ENCODE measurements at places on chromosomes 1 and 21. TPM values are rescaled to one million over a fixed set of nuclear protein-coding genes. Genes with fewer than 3 reads are reported as not detected.

IVNS1ABP gene
- 237 TPM for total RNA-seq

GCSAML gene
- not detected for total RNA-seq

TEDDM1 gene
- not detected for total RNA-seq

VSIG8 gene
- total RNA-seq: not detected

ECM1 gene
- total RNA-seq: not detected

DEGS1 gene
- total RNA-seq: 52.1 TPM

ETV3L gene
- total RNA-seq: not detected

DNAH14 gene
- not detected for total RNA-seq

C4BPA gene
- not detected for total RNA-seq

RBM8A gene
- 187 TPM for total RNA-seq

GRCh38 chr1:227917081-227917950 lies 30.4 kb downstream of the WNT9A start:
- DNase-seq: no peak

GRCh38 chr1:221573756-221574155 lies 168.1 kb downstream of the DUSP10 start:
- DNase-seq: no peak

DNA sequence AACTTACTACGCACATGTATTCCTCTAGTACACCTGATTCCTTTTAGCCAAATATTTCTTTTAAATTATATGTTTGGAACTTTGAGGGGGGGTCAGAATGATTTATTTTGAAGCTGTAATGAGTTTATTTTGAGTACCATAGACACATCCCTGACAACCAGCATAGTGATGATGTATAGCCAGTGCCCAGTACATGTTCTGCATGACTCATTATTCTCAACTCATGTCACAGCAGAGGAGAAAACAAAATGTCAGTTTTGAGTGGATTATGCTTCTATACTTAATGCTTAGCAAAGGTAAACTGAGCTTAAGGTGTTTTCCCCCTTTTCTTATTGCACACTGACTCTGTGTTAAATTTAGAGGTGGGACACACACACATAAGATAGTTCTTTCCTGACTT lies 22.4 kb upstream of the LEPR start:
- DNase-seq: no peak

DNA sequence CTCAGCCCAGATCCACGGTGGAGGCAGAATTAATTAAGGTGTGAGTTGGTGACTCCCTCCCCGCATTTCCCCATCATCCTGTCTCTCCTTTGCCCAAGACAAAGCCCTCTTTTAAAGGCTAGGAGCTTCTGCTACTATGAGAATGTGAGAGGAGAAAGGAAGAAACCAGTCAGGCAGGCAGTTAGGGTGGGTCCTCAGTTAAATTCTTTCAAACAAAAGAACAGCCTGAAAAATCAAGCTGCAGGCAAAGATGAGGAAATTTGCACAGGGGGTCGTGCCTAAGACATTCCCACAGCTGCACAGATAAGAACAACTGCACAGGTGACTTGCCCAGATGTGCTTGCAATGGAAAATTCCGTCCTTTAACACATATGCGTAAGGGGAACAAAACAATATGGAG lies 47.6 kb downstream of the SERTAD4 start:
- DNase-seq: no peak

DNA sequence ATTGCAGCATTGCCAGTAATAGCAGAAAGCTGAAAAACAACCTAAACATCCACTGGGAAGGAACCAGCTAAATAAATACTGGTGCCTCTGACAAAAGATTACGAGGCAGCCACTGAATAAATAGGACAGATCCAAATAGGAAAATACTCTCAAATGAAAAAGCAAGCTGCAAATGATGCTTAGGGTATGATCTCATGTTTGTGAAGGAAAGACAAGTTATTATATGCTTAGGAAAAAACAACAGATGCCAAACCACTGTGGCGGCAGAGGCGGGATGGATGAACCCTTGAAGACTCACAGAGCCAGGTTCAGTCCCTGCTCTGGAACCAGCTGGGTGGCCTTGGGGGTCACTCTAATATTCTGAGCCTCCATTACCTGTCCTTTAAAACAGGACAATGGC lies 41.6 kb downstream of the MATN1 start:
- DNase-seq: no peak

DNA sequence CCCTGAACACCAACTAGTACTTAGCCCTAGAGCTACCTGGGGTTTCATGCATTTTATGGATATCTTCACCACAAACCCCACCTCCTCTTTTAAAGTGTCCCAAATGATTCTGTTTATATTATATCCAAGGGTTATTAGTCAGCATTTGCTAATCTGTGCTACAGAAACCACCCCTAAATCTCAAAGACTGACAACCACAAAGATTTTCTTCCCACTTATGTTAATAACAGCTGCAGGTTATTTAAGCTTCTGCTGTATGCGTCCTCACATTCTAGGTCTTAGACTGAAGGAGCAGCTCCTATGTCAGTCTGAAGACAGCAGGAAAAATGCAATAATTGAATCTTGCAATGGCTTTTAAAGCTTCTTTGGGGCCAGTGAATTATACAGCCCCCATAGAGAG lies 11.2 kb upstream of the PHC2 start:
- DNase-seq: no peak

DNA sequence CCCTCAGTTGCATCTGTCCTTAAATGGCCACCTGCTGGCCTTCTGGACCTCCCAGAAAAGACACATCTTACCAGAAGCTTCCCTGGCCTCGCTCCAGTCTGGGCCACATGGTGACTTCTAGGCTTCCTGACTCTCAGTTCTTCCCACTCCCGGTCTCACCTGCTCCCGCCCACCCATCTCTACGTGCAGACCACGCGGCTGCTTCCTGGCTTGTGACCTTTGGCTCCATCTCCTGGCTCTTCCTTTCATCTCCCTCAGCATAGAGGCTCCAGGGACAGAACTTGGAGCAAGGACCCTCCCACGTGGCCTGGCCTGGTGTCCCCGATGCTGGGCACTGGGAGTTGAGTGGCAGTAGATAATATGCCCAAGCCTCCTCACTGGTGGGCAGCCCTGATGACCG lies 124.9 kb upstream of the IRF2BP2 start:
- DNase-seq: no peak

DNA sequence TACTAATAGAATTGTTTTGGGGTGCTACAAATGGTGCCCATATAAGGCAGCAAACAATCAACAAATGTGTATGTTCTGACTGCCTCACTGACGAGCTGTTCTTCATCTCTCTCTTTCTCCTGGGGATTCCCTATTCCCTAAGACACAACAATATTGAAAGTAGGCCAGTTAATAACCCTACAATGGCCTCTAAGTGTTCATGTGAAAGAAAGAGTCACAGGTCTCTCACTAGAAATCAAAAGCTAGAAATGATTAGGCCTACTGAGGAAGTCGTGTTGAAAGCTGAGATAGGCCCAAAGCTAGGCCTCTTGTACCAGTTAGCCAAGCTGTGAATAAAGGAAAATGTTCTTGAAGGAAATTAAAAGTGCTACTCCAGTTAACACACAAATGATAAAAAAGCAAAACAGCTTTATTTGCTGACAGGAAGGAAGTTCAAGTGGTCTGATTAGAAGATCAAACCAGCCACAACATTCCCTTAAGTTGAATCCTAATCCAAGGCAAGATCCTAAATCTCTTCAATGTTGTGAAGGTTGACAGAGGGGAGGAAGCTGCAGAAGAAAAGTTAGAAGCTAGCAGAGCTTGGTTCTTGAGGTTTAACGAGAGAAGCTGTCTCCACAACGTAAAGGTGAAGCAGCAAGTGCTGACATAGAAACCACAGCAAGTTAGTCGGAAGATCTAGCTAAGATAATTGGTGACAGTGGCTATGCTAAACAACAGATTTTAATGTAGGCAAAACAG lies 26.3 kb downstream of the ATP2B4 start:
- DNase-seq: peak; percentile 82

- DNase-seq: no peak
Observed at GRCh38 chr1:171883849-171884248, 42.6 kb downstream of the DNM3 start.

DNA sequence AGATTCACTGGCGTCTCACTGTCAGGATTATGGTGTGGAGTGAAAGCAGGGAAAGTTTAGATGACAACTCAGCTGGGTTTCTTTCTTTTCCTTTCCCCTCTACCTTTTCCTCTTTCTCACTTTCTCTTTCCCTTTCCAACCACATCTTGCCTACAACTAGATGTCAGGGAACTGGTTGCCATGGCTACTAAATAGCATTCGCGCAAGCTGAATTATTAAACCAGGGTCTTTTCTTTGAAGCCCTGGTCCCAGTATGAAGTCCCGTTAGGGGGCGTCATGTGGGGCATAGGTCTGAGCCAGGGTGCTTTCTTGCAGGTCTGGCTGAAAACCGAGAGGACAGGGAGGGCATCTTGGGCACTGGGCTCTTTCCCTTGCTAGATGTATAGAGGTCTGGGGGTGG lies 168.4 kb upstream of the CACNA1E start:
- DNase-seq: no peak

DNA sequence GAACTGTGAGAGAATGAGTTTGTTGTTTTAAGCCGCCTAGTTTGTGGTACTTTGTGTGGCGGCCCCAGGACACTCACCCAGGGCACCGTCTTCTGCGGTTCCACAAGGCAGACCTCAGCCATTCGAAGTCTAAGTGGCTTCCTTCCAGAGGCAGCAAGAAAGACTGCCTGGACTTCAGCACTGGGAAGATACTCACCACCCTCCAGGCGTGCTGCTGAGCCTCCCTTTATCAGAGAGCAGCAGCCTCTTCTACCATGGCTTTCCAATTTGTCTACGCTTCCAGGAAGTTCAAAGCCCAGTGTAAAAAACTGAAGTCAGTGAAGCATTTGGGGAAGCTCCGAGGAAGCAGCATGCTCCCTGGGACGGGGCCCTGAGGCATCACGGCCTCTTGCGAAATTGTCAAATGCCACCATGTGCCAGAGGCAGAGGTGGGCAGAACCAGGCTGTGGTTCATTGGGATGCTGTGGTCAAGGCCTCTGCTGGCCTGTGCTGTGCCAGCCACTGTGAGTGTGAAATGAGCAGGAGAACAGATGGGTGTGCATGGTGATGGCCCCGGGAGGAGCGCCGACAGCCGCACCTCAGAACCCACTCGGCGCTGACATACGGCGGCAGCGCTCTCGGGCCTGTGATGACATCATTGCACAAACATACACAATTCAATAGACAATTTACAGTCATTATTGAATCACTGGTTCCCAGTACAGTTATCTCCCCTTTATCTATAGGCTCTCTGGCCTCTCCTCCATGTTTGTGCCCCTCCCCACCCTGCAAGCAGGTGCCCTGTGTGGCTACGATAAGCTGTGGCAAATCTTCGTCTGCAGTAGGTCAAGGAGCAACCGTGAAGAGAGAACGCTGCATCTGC lies 110.4 kb downstream of the PDE9A start:
- no peak for DNase-seq

- no peak for DNase-seq
Observed at GRCh38 chr1:216700779-216701178, 22.4 kb downstream of the ESRRG start.

DNA sequence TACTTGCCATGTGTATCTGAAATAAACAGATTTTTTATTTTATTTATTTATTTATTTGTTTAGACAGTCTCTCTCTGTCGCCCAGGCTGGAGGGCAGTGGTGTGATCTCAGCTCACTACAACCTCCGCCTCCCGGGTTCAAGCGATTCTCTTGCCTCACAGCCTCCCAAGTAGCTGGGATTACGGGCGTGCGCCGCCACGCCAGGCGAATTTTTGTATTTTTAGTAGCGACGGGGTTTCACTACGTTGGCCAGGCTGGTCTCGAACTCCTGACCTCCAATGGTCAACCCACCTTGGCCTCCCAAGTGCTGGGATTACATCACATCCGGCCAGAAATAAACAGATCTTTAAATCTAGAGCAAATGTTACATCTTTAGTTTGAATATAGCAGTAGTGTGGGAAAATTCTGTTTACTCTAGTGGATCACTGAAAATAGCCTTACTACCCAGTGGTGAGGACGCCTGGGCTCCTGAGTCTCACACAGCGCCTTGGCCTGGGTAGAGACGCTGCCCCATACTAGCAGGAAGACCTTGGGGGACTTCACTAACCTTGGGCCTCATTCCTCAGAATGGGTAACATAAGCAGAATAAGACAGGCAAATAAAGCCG lies 709 bp downstream of the GART start:
- no peak for DNase-seq

DNA sequence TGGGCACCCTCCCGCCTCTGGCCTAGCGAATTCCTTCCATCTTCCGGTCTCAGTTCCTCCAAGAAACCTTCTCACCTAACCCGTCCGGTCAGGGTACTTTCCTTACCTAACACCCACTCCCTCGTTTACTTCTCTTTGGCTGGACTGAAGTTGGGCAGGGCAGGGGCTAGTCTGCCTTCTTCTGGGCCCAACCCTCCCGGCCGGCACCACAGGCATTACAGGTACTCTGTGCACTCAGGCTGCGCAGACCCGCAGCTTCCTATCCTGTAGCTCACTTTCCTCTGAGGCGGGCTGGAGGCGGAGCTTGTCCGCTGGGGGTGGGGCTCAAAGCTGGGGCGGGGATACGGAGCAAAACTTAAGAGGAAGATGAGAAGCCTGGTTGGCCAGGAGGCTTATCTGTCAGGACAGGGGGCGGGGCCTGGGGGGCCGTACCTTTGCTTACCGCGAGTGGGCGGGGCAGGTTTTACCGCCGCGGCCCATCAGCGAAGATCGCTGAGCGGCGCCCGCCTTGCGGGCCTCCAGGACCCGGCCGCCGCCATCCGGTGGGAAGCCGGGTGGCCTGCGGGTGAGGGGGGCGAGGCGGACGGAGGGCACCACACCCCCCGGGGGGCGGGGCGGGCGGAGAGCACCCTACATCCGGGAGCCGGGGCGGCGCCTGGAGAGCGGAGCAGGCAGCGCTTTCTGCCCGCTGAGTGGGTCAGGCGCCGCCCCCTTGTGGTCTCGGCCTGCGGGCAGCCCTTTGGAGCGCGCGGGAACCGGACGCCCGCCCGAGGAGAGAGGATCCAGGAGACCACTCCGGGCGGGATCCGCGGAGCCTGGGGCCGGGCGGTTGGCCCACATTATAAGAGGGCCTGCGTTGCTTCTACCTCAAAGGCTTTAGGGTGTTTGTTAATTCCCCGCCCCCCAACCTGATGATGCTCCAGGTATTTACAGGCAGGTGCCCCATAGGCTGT lies 31.9 kb downstream of the ZNF648 start:
- DNase-seq: peak; percentile 98

DNA sequence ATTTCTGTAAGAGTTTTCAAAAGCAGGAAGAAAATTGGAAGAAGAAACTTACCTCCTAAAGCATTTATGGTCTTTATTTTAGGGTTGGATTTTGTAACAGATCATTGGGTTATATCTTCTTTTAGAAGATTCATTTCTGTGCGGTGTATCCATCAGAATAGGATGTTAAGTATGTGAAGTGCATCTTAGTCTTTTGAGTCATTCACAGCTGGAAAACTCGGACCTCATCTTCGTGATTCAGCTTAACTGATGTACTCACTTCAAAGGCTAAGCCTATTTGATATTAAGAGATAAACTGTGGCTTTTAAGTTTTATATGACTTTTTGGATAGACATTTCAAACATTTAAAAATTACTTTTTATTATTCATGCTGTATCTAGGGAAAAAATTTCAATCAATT lies 56.3 kb downstream of the GIPC2 start:
- DNase-seq: no peak

GRCh38 chr1:41708332-41708731 lies 210.4 kb downstream of the HIVEP3 start:
- no peak for DNase-seq

- no peak for DNase-seq
Observed at GRCh38 chr1:72649991-72650390, 367.7 kb upstream of the NEGR1 start.

- no peak for DNase-seq
Observed at GRCh38 chr1:22228505-22228911, 85.6 kb upstream of the WNT4 start.

GRCh38 chr21:21722731-21723130 lies 724.5 kb downstream of the NCAM2 start:
- no peak for DNase-seq

GRCh38 chr1:59169703-59170102 lies 127.2 kb upstream of the FGGY start:
- DNase-seq: no peak

GRCh38 chr21:36379251-36379650 lies 5.9 kb upstream of the CHAF1B start:
- no peak for DNase-seq

Data from CD8-positive, alpha-beta T cell (primary cell).